ENCODE measurements at places on chromosomes 5 and 9.

GRCh38 chr5:157455057-157455456 is 5.0 kb upstream of the NIPAL4 start:
- no peak for DNase-seq

- DNase-seq: no peak
Observed at GRCh38 chr5:94024620-94025019, 283.2 kb upstream of the POU5F2 start.

DNA sequence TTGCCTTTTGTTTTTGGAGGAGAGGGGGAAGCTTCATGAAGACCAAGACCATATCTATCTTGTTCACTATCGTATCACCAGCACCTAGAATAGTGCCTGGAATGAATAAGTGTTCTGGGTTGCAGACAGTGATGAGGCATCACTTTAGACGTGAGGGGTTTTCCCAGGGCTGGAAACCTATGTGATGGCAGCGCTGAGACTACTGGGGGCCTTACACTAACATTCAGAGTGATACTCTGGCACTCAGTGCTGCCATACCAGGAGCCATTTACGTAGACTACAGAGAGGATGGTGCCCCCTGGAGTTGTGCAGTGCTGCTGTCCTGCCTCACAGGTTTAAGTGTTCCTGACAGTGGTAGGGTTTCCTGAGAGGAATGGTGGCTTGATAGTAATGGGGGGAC is 6.9 kb downstream of the CCL19 start:
- peak; percentile 33 for DNase-seq

DNA sequence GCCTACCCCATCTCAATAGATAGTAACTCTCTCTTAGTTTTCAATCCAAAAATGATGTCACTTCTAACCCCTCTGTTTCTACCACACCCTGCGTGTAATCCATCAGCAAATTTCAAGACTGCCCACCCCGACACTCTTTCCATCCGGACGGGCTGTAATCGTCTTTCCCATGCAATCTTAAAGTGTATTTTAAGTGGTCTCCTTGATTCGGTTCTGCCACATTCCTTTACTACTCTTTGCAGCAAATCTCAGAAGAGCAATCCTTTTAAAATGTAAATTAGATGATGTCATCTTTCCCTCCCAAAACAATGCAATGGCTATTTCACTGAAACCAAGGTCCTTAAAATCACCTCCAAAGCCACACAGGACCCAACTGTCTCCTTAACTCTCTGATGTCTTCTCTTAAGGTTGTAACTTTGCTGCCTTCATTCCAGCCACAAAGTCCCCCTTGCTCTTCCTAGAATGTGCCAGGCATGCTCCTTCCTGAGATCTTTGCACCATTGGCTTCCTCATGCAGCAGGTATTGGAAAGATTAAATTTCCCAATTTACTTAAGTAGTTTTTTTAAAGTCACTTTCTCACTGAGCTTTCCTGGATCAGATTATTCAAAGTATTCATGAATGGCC is 932.5 kb upstream of the WWC1 start:
- DNase-seq: no peak

GRCh38 chr9:79955300-79955699 is 383.5 kb downstream of the TLE4 start:
- no peak for DNase-seq

- DNase-seq: no peak
Observed at GRCh38 chr5:141001844-141002604, 35.7 kb downstream of the PCDHAC2 start.

- no peak for DNase-seq
Observed at GRCh38 chr9:136482046-136482792, 621 bp downstream of the SEC16A start.

GRCh38 chr5:159471904-159472303 is 141.6 kb upstream of the IL12B start:
- no peak for DNase-seq

DNA sequence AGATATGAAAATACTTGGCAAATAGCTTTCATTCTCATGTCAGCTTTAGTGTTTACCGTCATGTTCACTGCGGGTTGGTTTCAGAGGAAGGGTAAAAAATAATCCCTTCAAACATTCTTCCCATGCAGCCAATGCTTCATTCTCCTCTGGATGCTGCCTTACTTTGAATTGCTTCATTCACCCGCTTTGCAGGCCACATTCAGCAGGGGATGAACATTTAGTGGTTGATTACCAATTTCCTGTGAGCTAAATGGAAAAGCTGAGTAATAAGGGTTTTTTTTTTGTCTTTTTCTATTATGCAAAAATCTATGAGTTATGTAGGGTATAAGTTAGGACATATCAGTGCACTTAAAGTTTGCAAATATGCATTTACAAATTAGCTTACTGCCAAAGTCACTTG is 96.3 kb upstream of the MEF2C start:
- no peak for DNase-seq

GRCh38 chr5:41433552-41434181 is 76.7 kb downstream of the PLCXD3 start:
- no peak for DNase-seq

DNA sequence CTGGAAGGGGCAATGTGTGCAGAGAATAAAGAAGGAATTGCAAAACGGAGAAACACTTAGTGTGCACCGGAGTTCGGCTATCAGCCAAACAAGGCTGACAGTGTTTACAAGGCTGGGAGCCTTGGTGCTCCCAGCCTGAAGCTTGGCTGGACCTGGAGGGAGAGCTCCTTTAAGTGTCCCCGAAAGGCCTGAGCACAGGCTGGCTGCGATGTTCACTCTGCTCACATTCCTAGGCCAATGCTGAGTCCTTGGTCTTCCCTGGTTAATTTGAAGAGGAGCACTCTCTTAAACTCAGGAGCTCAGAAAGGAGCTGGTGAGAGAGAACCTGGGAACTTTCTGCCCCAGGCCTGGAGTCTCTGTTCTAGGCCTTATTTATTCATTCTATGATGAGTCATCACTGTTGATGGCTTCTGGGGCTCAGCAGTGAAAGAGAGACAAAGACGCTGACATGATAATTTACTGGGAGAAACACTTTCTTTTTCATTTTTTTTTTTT is 88.6 kb upstream of the MYO10 start:
- no peak for DNase-seq

DNA sequence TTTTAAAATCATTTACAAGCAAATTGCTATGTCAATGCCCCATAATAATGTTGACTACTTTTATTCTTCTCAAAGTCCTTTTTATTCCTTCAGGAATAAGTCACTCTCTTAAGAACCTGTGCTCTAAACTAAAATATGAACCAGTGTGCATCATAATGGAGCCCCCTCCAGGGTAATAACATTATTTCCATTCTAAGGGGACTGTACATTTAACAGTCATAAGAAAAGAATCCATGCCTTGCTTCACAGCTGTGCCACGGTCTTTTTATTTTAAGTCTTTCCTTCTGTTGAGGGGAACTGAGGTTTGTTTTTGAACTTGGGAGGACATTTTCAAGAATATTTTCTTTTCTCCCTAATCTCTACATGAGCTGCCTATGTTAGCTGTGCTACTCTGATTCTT is 297.6 kb downstream of the MAN2A1 start:
- DNase-seq: no peak

DNA sequence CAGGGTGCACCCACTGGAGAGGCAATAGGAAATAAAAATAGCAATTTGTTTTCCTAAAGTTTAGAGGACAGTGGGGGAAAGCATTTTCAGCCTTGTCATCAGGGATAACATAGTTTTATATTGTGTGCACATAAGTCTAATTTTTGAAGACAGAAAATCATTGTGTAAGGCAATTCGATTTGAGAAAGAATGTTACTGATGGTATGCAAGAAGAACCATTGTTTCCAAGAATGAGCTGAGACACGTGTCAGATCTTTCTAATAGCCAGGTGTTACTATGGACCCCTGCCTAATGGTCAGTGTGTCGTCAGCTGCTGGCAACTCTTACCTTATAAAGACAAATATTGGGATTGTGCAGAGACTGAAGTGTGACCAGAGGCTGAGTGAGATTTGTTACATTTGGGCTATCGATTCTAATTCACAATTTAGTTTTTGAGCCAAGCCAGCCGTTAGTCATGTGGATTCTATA is 67.1 kb upstream of the PPP2R2B start:
- DNase-seq: no peak

- DNase-seq: no peak
Observed at GRCh38 chr5:122253794-122254193, 58.2 kb upstream of the SNCAIP start.

- DNase-seq: no peak
Observed at GRCh38 chr5:172694061-172694460, 53.0 kb downstream of the NEURL1B start.

DNA sequence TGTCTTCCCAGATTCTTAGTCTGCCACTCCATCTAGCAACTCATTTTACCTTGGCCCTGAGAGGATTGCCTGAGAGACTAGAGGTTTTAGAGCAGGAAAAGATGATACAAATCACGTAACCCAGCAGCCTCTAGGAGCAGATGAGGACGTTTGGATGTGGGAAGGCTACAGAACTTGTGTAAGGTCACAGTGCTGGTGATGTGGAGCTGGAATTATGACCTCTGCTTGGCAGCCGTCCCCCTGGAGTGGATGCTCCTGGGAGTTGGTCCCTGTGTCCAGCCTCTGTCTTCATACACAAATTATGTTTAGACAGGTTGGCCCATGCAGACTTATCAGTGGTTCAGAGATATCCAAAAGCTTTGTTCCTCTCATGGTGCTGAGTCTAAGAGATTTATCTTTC is 499.0 kb downstream of the EBF1 start:
- no peak for DNase-seq

DNA sequence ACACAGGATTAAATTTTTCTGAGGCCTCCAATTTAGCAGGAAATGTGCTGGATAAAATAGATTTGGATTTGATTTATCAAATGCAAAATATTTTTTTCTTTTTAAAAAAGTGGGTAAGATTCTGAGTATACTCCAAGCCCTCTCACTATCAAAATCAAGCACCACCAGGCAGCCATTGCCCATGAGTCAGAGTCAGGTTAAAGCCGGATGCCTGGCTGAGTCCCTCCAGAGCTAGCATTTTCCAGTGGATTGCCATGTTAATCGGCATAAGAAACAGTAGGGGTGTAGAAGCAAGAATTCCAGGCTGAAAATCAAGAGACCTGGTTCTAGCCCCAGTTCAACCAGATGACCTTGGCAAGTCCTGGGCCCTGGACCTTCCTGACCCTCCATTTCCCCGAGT is 85.3 kb downstream of the FAM114A2 start:
- DNase-seq: no peak

DNA sequence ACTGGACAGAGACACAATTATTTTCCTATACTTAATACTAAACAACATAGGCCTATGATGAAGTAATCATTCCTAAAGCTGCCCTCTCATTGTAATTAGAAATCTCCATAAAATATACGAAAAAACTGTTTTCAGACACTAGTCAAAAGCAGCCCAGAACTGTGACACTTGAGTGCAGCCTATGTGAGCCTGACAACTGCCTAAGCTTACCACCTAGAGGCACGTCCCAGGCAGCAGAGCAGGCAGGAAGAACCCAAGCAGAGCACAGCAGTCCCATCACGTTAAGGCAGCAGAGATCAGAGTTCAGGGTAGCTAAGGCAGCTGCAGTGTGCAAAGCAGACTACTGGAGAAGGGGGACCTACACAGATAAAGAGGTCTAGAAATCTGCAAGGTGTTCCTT is 46.4 kb downstream of the GOLPH3 start:
- no peak for DNase-seq

DNA sequence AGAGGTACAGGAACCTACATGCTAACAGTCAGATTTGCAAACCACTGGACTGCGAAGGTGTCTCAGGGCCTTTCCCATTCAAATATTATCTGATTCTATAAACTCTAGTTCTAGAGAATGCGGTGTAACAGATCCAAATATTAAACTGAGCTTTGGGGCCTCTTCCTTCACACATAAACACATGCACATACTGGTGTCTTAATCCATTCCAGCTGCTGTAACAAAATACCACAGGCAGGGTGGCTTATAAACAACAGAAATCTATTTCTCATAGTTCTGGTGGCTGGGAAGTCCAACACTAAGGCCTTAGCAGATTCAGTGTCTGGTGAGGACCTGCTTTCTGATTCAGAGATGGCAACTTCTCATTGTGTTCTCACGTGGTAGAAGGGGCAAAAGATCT is 30.2 kb downstream of the RETREG1 start:
- no peak for DNase-seq

DNA sequence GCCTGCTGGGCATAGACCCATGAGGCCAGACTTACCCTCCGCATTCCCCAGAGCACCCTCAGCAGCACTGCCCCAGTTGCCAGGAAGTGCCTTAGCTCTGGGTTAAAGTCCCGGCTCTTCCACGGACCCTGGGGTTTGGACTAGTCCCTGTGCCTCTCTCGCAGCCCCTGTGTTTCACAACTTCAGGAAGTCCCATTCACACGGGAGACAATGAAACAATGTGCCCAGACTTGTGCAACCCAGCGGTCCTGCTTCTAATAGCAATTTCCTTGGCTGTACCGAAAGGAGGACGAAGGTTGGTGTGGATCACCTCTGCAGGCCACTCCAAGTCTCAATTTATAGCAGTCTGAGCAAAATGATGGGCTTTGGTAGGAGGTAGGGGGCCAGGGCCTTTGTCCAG is 41.8 kb upstream of the FAT2 start:
- DNase-seq: no peak

- DNase-seq: no peak
Observed at GRCh38 chr5:19001054-19001453, 986.9 kb downstream of the CDH18 start.

- DNase-seq: no peak
Observed at GRCh38 chr5:76859591-76860247, 9.9 kb downstream of the S100Z start.

DNA sequence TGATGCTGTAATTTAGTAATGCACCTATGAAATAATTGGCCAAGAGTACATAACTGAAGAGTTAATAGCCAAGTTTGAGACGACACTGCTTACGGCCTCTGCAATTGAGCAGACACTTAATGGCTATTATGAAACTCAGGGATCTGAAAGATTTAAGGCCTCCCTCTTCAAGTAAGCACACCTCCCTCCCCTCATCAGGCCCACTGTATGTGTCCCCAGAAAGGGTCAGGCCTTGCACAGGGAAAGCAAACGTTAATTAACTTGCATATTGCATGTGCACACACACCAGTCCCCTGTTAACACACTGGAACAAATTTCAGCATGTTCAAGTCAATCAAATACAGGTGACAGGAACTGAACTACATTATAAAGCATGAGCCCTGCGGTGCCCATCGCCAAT is 163.6 kb downstream of the SPOCK1 start:
- DNase-seq: no peak
